PC-3 (cell line): ENCODE measurements at places on chromosomes 4 and X. TPM values are rescaled to one million over a fixed set of nuclear protein-coding genes. Genes with fewer than 3 reads are reported as not detected.

The PARM1 gene
- 2.9 and 4.5 TPM in 2 replicates for total RNA-seq

The ZAR1 gene
- not detected in 2 replicates for total RNA-seq

The NIPAL1 gene
- 5.9 and 7.3 TPM in 2 replicates for total RNA-seq

The YIPF7 gene
- total RNA-seq: not detected in 2 replicates

The CLDN34 gene
- 0.66 TPM in 1 of 2 replicates, not detected in the other for total RNA-seq

The MAGEB10 gene
- total RNA-seq: not detected in 2 replicates

The VCX3A gene
- total RNA-seq: not detected in 2 replicates

The ZRSR2 gene
- 6.4 and 7.6 TPM in 2 replicates for total RNA-seq

The MAGEA2 gene
- not detected in 2 replicates for total RNA-seq

The ABLIM2 gene
- total RNA-seq: 3.2 and 3.6 TPM in 2 replicates

The MXRA5 gene
- total RNA-seq: not detected in 2 replicates

The NAP1L2 gene
- total RNA-seq: 6.7 and 8.6 TPM in 2 replicates

The BEND4 gene
- not detected in 2 replicates for total RNA-seq

The PRSS12 gene
- 0.58 and 1.5 TPM in 2 replicates for total RNA-seq

The MAPK10 gene
- 0.44 TPM in 1 of 2 replicates, not detected in the other for total RNA-seq

The MAGEA1 gene
- 0.07 TPM in 1 of 2 replicates, not detected in the other for total RNA-seq

The SRPX gene
- 5.0 and 5.4 TPM in 2 replicates for total RNA-seq

The CENPI gene
- 28.9 and 34.7 TPM in 2 replicates for total RNA-seq

The STATH gene
- not detected in 2 replicates for total RNA-seq

GRCh38 chrX:154013614-154014360 lies 5.9 kb downstream of the IRAK1 start:
- DNase-seq: peak; percentile 45

- DNase-seq: no peak
Measured at GRCh38 chr4:142331132-142331531, 515.0 kb downstream of the INPP4B start.

DNA sequence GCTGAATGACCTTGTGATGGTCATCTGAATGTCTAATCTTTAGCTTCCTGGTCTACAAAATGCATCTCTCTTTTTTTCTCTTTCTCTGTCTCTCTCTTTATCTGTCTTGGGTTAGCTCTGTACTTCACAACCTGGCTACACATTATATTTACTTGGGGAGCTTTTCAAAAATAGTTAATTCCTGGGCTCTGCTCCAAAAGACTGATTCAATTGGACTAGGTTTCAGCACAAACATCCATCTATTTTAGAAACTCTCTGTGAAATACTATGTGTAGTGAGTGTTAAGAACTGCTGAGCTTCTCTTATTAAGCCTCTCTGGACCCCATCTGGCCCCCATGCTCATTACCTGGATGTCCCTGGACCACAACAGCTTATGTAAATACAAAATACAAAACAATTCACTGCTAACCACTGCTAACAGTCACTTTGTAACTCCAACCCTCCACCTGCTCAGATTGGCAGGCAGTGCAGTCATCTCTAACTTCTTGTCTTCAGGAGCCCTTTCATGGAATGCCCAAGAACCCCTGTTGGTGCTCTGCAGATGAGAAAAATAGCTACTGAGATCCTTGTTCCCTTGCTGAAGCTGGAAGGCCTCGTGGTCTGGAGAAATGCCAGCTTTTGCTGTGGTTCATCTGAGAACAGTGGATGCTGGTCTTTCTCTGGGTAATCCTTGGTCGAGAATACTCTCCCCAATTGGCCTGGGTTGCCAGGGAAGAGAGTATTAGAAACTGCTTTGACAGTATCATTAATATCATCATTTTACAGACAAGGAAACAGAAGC lies 14.8 kb upstream of the BOD1L1 start:
- peak; percentile 35 for DNase-seq

DNA sequence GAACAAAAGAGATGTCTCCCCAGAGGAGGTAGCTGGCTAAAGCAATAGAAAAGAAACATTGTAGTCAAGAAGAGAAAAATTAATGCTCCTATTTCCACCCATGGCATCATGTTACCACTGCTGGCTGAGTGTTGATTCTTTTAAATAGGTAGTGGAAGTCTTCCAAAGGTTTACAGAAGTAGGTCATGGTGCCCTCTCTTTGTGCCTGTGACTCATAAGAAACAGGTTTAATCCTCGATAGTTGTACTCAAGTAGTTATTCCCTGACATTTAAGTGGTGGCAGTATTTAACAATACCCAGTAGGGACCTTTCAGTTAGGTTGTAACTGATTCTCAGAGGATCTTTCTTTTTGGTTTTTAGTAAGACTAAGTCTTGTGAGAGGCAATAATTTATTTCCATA lies 247.8 kb downstream of the TEX13A start:
- peak; percentile 85 for DNase-seq

DNA sequence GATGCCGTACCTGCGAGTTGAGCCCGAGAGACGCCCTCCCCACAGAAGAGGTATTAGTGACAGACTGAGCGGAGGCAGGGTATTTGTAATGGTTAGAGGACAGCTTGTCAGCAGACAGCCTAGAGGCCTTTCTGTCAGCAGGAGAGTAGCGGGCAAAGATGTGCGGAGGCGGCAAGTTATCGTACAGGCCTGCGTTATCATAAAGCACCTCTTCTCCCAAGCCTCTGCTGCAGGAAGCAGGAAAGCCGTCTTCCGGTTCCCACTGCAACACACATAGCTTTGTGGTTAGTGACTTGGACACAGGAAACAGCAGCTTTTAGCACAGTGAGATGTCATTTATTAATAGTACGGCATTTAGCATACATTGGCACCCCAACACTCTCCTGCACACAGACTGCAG lies 158.3 kb downstream of the AFAP1 start:
- DNase-seq: no peak

GRCh38 chrX:102976793-102977495 lies 39.9 kb downstream of the RAB40AL start:
- DNase-seq: peak; percentile 90

- no peak for DNase-seq
Measured at GRCh38 chrX:129938081-129938480, 32.1 kb downstream of the UTP14A start.

DNA sequence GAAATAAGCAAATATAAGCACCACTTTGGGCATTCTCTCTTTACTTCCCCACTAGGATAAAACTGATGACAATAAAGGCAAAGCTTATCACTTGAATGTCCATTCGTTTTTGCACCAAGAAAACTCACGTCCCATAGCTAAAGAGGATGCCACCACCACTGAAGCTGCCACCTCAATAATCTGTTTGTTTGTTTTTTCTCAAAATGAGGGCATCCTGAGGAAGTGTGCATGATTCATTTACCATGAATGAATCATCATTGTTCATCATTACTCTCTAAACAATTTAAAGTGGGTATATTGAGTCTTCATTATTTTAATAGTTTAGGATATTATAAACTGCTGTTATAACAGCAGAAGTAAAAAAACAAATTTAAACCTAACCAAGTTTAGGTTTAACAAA lies 168.2 kb downstream of the DCTD start:
- peak; percentile 67 for DNase-seq

DNA sequence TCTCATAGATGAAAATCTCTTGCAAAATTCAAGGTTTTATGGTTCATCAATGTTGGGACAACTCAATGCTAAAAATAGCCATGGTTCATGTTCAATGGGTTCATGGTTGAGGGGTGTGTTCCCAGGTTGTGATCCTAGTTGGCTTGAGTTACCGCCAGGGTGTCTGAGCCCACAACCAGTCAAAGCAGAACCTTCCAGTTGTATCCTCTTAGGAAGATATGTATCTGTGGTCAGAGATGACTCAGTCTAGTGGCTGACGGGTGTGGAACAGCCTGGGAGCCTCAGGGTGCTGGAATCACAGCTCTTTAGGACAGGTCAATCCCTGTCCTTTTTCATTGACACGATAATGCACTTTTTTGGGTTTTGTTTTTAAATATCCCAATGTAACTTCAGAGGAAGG lies 192.3 kb upstream of the NR3C2 start:
- DNase-seq: peak; percentile 84

GRCh38 chr4:68390205-68390935 lies 40.5 kb upstream of the YTHDC1 start:
- peak; percentile 28 for DNase-seq

- no peak for DNase-seq
Measured at GRCh38 chr4:112807083-112807482, 170.1 kb downstream of the LARP7 start.

- DNase-seq: no peak
Measured at GRCh38 chr4:53477038-53477565, 99.7 kb downstream of the FIP1L1 start.

GRCh38 chr4:40702800-40703151 lies 47.0 kb upstream of the NSUN7 start:
- peak; percentile 9 for DNase-seq

- DNase-seq: peak; percentile 52
Measured at GRCh38 chr4:93605163-93605562, 223.4 kb upstream of the ATOH1 start.

DNA sequence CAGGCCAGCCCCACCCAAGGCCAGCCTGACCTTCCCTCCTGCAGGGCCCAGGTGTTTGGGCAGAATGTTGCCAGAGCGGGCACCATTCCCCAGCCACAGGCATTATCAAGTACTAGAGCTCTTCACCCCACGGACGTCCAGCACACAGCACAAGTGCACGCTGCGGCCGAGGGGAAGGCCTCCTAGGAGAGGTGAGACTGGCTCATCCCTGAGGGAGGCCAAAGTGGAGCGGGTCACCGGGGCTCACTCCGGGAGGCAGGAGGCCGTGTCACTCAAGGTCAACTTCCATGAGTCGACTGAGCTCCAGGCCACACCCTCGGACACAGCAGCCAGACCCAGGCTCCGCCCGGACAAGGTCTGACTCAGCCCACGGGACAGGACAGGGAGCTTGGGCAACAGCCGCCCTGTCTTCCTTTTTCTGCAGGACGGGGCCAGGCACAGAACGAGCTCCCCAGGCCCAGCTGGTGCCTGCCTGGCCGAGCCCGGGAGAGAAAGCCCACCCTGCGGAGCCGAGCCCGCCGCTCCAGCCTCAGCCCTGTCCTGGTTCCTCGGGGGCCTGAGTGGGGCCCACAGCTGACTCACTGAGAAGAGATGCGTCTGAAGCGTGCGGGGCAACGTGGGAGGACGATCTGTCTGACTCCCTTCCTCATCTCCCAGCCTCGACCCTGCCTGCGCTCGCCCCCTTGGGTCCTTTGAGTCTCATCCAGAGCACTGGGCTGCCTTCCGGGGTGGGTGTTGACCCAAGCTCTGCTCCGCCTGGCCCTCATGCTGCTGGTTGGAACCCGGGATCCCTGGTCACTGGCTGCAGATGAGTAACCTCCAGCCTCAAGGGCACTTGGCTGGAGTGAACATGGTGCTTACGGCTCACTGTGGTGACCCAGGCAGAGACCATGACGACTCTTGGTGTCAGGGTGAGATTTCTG lies 1.6 kb downstream of the SLC49A3 start:
- peak; percentile 73 for DNase-seq

- no peak for DNase-seq
Measured at GRCh38 chrX:107723511-107723910, 52.1 kb downstream of the TSC22D3 start.

- DNase-seq: no peak
Measured at GRCh38 chrX:125203365-125203736, 116.3 kb upstream of the TEX13C start.

DNA sequence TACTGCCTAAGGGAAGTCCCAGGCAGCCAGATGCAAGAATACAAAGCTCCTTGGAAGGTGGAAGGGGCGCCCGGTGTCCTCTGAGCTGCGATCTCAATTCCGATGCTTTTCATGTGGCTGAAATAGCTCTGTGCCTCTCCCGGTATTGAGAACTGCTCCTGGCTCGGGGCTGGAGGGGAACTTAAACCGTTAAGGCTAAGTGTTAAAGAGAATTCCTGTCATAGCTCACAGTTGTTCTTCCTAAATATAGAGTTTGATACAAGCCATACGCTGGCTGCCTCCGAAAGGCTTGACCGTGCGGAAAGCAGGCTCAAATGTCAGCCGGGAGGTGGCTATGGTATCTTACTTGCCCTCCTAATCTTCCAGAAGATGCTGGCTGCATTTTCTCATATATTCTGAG lies at the start of gene SMPX:
SMPX (minus strand) TSS at position 157 of the 400 bp plus-strand sequence. CDS start 3,826 bp downstream, outside the sequence.
- DNase-seq: no peak

DNA sequence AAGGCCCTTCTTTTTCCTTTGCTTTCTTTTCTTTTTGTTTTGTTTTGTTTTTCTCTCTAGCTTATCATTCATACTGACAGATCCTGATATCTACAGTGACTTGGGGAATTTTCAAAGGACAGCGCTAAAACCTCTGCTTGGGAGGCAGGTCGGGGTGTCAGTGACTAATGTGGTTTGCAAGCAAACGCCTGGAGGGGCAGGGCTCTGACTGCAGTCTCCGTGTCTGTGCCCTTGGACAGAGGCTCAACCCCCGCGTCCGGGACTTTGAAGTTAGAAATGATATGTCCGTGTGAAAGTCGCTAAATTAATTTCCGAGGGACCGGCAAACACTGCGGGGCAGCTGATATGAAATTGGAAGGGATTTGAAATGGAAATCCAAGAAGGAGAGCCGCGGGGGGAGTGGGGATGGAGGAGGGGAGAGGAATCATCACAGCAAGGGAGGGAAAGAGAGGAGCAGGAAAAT lies 312.4 kb downstream of the DHRSX start:
- no peak for DNase-seq

GRCh38 chr4:111633663-111634266 lies 511.5 kb upstream of the FAM241A start:
- no peak for DNase-seq

GRCh38 chrX:42615161-42615563 lies 162.8 kb downstream of the PPP1R2C start:
- DNase-seq: peak; percentile 19

GRCh38 chrX:113124693-113125092 lies 284.1 kb upstream of the AMOT start:
- no peak for DNase-seq

DNA sequence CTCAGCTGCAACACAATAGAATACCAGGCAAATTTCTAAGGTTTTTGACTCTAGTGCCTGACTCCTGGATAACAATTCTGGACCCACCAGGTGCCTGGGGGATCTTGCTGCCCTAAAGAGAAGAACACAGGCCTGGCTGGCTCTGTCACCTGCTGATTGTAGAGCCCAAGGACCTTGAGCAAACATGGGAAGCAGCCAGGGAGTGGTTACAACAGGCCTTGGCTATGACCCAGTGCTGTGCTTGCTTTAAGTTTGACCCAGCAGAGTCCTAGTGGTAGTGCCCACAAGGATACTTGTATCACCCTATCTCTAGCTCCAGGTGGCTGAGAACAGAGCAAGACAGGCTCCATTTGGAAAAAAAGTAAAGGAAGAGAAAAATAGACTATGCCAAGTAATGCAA lies 176.8 kb upstream of the DCAF12L2 start:
- no peak for DNase-seq

DNA sequence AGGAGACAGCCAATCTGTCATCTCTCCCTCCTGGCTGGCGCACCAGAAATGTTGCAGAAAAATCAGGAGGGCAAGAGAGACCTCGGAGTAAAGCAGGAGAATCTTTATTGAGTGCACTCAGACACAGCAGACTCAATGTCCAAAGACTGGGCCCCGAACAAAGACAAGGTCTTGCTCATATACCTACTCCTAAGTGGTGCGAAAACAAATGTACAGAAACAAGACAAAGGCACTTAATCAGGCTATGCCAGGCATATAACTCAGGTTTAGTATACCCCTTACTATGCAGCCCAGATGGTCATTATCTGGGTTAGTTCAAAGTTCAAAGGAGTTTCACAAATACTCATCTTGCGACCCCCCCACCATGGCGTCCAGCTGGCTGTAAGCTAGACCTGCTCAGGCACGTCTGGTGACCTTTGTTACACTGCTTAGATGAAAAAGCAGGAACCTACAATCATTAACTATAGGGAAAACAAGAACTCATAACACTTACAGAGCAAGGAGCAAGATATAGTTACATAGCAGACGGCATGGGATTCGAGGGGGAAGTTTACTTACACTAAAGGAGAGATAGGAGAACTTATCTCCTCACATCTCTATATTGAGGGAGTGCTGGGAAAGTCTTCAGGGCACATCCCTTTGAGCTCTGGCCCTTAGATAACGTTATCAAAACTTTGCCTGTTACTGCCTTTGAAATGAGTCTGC lies 27.5 kb downstream of the SULT1E1 start:
- DNase-seq: no peak
